ENCODE measurements at places on chromosomes 2 and 18.

- DNase-seq = no peak
These were observed 328.6 kb downstream of the LRRTM1 start for GRCh38 chr2:79975791-79976565.

- DNase-seq = no peak
These were observed 24.1 kb upstream of the ACVR1 start for GRCh38 chr2:157900203-157900602.

GRCh38 chr2:194907569-194907968, 749.5 kb upstream of the SLC39A10 start:
- DNase-seq = no peak

DNA sequence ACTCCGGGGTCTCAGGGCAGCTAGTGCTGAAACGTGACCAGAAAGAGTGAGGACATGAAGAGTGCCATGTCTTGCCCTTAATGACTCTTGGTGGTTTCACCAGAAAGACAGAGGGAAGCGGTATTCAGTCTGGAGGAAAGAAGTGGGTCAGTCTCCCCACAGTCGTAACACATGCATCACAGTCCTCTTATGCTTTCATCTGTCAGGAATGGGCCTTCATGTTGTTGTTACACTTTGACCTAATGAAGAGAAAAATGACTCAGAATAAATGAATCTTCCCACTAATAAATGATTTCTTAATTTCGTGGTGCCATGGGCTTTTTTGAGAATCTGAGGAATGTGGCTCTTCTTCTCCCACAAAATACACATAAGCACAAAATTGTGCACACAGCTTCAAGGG, 103.2 kb downstream of the SLC8A1 start:
- peak; percentile 91 for DNase-seq

DNA sequence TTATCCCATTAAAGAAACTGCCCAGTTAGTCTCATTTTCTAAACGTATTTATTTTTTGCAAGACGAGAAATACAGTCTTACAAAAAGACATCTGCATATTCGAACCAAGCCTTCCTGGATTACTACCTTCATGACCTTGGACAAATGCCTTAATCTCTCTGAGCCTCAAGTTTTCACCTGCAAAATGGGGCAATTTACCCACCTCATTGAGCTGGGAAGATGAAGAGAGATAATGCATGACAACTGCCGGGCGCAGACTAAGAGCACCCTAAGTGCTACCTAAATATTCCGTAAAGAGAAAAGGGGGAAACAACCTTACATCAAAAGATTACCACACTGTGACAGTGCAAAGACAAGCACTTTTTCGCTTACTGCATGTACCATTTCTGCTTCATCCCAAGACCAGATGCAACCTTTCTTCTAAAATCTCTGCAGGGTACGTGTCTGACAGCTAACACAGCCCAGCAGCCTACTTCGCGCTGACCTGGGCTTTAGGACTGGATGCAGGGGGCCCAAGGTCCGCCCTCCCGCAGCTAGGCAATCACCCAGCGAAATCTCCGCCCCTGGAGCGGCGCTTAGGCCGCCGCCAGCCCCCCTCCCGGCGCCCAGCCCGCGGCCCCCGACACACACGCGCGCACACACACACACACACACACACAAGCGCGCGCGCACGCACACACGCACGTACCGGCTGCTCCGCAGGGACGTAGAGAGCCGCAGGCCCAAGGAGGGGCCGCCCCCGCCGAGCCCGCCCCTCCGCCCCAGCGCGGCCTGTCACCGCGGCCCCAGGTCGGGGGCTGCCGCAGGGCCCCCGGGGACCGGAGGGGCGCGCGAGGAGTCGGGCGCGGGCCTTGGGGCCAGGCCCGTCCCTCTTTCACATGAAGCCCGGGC, 766 bp downstream of the MAP3K2 start:
- peak; percentile 90 for DNase-seq

GRCh38 chr18:68714366-68714711, 569 bp downstream of the TMX3 start:
- no peak for DNase-seq

DNA sequence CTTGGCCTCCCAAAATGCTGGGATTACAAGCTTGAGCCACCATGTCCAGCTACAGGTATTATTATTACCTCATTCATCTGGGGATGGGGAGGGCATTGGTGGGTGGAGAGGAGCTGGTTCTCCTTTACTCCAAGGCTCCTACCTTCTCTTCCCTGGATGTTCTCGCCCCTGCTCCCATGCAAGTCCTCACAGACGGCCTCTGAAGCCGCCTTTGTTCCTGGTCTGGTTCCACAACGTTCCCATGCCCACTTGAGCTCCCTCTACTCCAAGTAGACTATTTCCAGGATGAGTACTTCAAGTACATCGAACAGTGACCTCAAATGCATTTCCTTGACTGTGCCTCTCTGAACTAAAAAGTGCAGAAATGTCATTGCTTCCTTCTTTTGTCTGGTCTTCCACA, 3.2 kb upstream of the SLC20A1 start:
- no peak for DNase-seq

DNA sequence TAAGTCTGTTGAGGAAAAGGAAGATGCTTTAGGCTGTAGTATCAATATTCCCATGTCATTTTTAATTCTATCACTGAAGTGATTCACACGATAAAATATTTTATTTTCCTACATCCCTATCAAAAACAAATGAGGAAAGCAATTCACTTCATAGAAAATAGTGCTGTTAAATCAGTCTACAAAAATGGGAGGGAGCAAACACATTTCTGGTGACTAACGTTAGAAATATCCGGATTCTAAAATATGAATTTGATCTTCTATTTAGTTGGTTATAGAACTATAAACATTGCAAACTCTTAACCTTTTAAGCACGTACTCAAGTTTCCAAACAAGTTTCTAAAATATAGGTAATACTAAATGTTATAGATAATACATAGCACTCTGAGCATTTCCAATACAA, 20.8 kb downstream of the ATF2 start:
- DNase-seq = no peak

- DNase-seq = no peak
These were observed 1273.5 kb upstream of the CRIM1 start for GRCh38 chr2:35082072-35082471.

DNA sequence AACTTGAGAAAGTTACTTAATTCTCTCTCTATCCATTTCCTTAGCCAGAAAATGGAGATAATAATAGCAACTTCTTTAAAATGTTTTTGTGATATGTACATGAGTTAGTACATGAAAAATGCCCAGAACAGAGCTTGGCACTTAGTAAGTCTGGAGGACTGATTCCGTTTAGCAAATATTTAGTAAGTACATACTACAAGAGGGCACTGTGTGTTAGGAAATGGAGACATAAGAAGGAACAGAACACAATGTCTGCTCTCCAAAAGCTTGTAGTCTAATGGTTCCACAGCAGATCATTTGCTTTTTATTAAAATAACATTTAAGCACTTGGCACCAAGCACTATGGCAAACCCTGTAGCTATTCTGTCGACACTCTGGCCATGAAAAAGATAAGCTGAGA, 47.5 kb upstream of the CDH20 start:
- DNase-seq = no peak

GRCh38 chr2:39150102-39150562, 29.3 kb upstream of the SOS1 start:
- no peak for DNase-seq

DNA sequence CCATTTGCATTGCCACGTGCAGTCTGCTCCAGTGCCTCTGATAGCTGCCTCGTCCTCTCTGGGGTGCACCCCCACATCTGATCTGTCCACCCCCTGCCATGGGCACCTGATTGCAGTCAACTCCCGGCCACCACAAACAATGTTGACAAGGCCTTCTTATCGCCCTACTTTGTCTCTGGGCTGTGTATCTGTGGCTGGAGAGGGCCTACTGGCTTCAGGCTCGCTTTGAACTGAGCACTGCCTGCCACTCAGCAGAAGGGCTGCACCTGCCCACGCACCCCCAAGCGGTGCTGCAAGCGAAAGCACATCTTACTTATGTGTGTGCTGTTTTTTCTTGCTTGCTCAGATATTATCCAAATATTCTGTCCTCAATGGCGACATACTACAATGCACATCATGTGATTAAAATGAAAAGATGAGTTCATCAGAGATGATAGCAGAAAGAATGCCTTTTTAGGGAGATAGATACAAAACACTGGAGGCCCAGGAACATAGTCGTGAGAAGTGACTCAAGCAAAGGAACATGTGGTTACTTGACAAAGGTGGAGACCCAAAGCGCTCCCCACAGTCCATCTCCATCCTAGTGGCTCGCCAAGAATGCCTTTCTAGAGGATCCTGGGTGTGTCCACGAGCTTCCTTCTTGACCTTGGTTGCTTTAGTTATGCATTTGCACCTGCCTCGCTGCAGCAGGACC, 28.8 kb downstream of the FBLN7 start:
- no peak for DNase-seq

- no peak for DNase-seq
These were observed 261.1 kb upstream of the RAB12 start for GRCh38 chr18:8348051-8348720.

GRCh38 chr18:45167631-45168280, 447.5 kb upstream of the SLC14A2 start:
- peak; percentile 91 for DNase-seq

GRCh38 chr2:100603948-100604633, 41.3 kb downstream of the PDCL3 start:
- peak; percentile 38 for DNase-seq

- DNase-seq = peak; percentile 81
These were observed 2.9 kb upstream of the ATOH8 start for GRCh38 chr2:85750587-85751575.

DNA sequence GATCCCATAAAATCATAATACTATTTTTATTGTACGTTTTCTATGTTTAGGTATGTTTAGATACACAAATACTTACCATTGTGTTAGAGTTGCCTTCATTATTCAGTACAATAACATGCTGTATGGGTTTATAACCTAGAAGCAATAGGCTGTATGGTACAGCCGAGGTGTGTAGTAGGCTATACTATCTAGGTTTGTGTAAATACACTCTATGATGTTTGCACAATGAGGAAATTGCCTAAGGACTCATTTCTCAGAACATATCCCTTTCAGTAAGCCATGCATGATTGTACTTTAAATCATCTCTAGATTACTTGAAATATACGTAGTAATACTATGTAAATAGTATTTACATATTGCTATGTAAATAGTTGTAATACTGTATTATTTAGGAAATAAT, 156.7 kb downstream of the CDCA7 start:
- no peak for DNase-seq

- DNase-seq = no peak
These were observed 244.9 kb downstream of the KLHL29 start for GRCh38 chr2:23629772-23630480.

GRCh38 chr2:127415593-127416505, 2.4 kb upstream of the PROC start:
- DNase-seq = no peak

DNA sequence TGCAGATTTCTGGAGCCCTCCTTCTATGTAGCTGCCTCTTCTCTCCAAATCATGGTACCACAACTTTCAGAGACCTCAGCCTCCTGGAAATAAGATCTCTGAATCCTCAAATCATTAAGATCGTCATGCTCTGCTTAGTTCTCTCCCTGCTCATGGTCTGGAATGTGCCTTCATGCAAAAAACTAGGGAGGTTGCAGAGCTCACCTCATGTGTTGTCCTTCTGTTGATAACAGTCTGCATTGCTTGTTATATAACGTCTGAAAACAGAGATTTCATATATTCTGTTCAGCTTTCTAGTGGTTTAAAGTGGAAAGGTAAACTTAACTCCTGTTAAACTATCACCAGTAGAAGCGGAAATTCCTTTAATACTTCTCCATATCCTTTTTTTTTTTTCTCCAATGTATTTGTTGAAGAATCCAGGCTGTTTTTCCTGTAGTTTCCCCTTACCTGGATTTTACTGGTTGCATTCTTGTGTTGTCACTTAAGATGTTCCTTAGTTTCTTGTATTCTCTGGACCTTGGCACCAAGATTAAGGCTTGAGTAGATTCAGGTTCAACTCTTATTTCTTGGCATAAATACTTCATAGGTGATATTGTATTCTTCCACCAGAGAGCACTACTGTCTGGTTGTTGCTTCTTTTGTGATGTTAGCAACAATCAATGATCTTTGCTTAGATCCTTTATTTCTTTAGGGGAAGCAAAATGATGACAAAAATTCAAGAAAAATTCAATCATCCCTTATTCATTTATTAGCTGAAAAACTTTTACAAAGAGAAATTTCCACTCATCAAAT, 211.3 kb downstream of the LOXHD1 start:
- DNase-seq = no peak

DNA sequence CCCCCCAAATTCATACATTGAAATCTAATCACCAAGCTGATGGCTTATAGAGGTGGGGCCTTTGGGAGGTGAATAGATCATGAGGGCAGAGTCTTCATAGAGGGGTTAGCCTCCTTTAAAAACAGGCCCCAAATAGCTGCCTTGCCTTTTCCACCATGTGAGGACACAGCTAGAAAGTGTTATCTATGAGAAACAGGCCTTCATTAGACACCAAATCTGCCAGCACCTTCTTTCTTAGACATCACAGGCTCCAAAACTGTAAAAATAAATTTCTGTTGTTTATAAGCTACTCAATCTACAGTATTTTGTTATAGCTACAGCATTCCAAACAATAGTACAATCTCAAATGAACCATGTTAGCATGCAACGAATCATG, 459.3 kb upstream of the GCFC2 start:
- no peak for DNase-seq

DNA sequence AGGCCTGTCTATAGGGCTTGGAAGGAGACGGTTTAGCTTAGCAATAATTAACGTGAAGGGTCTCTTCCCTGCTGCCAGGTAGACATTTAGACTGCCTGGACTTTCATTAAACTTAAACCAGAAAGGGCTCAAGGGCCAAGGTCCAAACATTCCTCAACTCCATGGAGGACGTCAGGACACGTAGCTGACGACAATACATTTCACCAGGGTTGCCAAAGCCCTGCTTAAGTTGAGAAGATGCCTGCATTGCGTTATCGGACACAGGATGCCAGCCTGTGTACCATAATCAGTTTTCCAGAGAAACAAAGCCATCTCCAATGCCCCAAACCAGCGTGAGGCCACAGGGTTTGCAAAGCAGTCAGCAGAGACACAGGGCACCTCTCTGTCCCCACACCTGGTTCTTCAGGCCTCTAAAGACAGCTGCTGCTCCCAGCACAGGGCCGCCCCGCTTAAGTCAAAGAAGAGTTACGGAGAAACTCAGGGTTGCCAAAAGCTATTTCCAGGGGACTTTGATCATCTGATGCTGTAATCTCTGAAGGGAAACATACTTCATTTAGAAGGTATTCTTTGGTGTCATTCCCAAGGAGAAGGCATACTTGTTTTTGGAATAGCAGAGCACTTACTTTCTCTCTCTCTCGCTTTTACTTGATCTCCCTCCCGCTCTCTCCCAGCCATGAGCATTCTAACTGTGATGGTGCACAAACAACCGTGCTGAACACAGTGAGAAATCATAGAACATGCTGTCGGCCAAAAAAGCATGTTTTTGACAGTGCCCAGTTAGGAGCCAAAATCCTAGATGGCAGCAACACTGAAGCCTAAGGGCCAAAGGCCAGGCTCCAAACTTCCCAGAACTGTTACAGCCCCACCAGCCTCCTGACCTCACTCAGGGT, 46.0 kb downstream of the TTC32 start:
- no peak for DNase-seq

DNA sequence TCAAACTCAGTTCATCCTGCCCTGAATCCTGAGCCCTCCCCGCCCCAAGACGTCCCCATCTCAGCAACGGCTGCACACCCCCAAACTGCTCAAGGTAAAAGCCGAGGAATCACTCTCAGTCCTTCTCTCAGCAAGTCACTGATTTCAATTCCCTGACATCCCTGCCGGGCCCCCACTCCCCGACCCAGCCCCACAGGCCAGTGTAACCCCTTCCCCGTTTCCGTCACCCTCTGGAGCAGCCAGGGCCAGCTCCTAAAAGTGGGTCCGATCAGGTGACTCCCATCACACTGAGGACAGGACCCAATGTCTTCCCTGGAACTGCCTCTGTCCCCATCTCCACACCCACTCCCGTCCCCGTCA, 20.5 kb downstream of the SNORC start:
- no peak for DNase-seq

- DNase-seq = no peak
These were observed 210.1 kb downstream of the NDUFA10 start for GRCh38 chr2:239814861-239815601.

All from foreskin fibroblast (primary cell).